Amniotic stem cell (primary cell): ENCODE measurements at places on chromosomes 4 and X.

- DNase-seq: no peak
Measured at GRCh38 chr4:136329042-136329662, 1203.1 kb downstream of the PCDH18 start.

DNA sequence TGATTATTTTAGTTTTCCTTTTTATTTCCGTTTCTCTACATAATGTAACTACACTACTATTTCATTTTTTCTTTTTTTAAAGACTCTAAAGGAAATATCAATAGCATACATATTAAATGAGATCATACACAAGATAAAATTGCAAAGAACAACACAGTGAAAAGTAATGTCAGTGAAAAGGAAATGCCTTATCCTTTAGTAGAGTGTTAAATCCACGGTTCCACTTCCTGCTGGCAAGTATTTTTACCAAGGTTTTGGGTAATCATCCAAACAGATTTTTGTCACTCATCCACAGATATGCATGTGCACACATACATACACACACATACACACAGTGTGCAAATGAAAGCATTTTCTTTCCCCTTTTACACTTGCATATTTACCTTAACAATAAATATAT is 548.9 kb downstream of the PPP4R3C start:
- no peak for DNase-seq

GRCh38 chrX:148815218-148815961 is 315.0 kb downstream of the AFF2 start:
- DNase-seq: no peak

DNA sequence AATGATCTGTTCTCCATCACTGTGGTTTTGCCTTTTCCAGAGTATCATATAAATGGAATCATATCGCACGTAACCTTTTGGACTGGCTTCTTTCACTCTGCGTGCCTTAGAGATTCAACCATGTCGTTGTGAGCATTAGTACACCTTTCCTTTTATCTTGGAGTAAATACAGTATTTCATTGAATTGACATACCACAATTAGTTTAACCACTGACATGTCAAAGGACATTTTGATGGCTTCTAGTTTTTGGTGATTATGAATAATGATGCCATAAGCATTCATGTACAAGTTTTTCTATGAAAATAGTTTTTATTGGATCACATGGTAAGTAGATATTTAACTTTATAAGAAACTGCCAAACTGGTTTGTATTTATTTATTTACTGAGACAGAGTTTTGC is 35.2 kb downstream of the DDX3X start:
- DNase-seq: no peak

DNA sequence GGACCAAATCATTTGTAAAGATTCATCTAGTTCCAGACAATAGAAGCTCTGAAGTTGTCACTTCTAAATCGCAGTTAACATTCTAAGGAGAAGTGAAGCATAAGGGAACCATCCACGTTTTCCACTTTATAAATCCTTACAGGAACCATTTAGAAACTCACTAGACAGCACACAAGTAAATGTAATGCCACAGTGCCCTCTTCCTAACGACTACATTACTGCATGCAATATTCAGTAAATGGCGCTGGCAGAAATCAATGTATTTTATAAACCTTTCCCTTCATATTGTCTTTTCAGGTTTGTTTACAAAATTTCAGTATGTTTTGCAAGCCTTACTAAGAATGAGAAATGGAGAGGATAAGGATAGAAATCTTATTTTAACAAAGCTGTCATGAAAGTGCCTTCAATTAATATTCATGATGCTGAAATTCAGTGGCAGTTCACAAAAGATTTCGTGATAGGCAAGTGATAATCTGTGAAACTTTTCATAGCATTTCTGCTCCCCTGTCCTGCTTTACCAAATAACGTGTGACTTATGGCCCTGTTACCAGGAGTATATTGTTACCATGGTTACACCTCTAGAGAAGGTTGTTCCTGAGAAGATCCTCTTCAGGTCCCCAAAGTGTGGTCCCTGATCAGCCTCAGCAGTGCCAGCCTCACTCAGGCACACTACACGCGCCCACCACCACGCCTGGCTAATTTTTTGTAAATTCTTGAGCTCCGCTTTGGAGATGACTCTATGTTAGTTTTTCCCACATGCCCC is 54.2 kb downstream of the TMA16 start:
- DNase-seq: peak; percentile 58
